ENCODE measurements at places on chromosomes 13 and 19. TPM values are rescaled to one million over a fixed set of nuclear protein-coding genes. Genes with fewer than 3 reads are reported as not detected.

Gene HDGFL2
- total RNA-seq = 30.5 TPM

Gene SOX1
- not detected for total RNA-seq

- no peak for DNase-seq
Measured at GRCh38 chr19:43483281-43483680, 17.9 kb upstream of the LYPD3 start.

GRCh38 chr19:56291867-56292266, 19.3 kb downstream of the EDDM13 start:
- DNase-seq = no peak

GRCh38 chr13:44045180-44045562, 165.5 kb downstream of the LACC1 start:
- DNase-seq = no peak

Gene ICAM3
- 3.8 TPM for total RNA-seq

- DNase-seq = no peak
Measured at GRCh38 chr19:28301463-28301862, 911.5 kb downstream of the UQCRFS1 start.

Gene FARP1
- total RNA-seq = 22.0 TPM

GRCh38 chr13:75038393-75039113, 443.4 kb downstream of the TBC1D4 start:
- no peak for DNase-seq

Gene MEX3D
- total RNA-seq = 21.6 TPM

- DNase-seq = no peak
Measured at GRCh38 chr19:990119-990571, 6.0 kb downstream of the WDR18 start.

GRCh38 chr19:46133101-46133627, 8.7 kb upstream of the IGFL3 start:
- DNase-seq = peak; percentile 90

DNA sequence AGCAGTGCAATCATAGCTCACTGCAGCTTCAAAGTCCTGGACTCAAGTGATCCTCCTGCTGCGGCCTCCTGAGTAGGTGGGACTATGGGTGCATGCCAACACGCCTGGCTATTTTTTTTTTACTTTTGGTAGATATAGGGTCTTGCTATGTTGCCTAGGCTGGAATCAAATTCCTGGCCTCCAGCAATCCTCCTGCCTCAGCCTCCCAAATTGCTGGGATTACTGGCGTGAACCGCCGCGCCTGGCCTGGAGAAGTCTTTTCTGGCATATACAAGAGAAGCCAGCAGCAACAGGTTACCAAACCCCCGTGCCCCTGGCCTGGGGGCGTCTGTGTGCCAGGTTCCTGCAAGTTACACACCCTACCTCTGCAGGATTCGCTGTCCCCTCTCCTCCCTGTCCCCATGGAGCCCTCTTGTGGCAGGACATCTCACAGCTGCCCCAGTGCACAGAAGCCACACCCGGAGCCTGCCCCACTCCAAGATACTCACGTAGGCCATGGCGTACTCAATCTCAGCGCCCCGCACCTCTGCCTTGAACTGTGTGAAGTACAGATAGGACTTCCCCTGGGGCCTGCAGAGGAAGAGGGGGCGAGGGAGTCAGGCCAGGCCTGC, 9.9 kb downstream of the MYDGF start:
- no peak for DNase-seq

DNA sequence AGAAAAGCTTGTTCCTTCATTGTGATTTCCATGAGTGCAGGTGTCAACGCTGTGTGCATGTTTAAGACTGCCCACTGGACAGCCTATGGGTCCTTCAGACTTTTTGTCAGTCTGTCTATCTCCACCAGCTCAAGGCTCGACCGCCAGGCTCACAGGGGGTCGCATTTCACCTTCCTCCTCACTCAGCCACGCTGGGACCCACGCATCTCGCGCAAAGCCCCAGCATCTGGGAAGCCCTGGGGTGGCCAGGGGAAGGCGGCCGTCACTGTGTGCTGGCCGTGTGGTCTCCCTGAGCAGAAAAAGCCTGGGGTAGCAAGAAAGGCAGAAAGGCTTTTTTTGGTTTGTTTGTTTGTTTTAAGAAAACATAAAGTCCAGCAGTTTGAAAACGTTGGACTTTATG, 48.5 kb downstream of the KLF2 start:
- DNase-seq = no peak

- no peak for DNase-seq
Measured at GRCh38 chr13:95559100-95559499, 6.6 kb downstream of the CLDN10 start.

Gene PDCD5
- 110 TPM for total RNA-seq

Gene MEIOSIN
- total RNA-seq = not detected

Measured in esophagus muscularis mucosa (tissue), 4 donors.